CD4-positive, alpha-beta T cell treated with Interleukin-6 at 100 ng/mL for 8 hours (primary cell): ENCODE measurements at places on chromosomes 4 and X.

DNA sequence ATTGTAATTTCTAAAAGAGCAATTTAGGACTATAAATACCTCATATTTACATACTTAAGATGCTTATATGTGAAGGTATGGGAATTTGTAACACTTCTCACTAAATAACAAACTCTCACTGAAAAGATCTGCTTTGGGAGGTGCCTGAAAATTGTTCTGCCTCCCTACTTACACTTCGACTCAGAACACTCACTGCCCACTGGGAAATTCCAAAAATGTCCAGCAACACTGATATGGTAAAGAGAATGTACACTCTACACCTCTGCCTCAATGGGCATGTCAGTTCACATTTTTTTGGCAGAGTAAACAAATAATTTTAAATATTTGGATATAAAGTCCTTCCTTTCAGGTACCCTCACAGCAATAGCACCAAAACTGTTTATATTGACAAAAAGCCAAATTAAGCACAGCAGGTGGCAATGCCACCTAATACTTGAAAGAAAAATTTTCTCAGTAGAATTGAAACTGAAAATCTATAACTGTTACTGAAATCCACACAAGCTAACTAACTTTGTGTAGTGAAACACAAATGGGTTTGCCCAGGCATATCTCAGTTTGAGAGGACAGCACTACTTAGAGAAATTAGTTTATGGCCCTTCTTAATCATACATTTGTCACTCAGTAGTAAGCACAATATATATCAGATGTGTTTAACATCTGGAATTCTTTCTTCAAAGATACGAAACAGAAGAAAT is 67.1 kb downstream of the PRDM5 start:
- no peak for DNase-seq

- no peak for DNase-seq
Observed at GRCh38 chr4:106114270-106114669, 201.7 kb downstream of the TBCK start.

GRCh38 chr4:10101671-10102473 is 14.7 kb downstream of the WDR1 start:
- DNase-seq = no peak

GRCh38 chrX:40749681-40750494 is 14.5 kb upstream of the MED14 start:
- DNase-seq = no peak

GRCh38 chrX:77160301-77160700 is 286.9 kb upstream of the FGF16 start:
- DNase-seq = no peak

- peak; percentile 5 for DNase-seq
Observed at GRCh38 chr4:14856062-14856933, 146.0 kb upstream of the CPEB2 start.

DNA sequence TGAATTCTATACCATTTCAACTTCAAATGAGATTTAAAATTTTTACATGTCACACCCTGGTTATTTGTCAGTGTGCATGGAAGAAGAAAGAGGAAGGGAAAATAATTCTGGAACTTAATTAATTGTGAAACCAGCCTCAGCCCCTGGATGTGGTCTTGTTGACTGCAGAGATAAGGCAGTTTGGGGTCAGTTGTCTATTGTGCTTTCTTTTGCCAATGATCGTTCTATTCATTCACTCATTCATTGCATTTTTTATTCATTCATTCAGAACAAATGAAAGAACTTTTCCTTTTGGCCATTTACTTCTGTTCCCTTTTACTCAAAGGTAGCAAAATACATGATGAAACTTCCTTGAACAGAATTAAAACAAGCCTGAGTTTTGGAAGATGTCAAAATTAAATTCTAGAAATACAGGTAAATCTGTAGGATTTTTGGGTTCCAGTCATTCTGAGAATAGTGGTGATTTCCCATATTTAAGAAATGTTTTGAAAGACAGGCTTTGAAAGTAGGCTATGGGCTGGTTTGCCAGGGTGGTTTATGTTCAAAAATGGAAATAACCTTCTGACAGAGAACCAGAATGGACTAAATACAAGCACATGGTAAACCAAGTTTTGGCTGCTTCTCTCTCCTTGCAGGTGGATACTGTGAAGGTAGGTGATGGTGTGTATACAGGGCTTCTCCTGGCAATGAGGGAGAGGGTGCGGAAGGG is 35.7 kb downstream of the PARM1 start:
- DNase-seq = no peak

DNA sequence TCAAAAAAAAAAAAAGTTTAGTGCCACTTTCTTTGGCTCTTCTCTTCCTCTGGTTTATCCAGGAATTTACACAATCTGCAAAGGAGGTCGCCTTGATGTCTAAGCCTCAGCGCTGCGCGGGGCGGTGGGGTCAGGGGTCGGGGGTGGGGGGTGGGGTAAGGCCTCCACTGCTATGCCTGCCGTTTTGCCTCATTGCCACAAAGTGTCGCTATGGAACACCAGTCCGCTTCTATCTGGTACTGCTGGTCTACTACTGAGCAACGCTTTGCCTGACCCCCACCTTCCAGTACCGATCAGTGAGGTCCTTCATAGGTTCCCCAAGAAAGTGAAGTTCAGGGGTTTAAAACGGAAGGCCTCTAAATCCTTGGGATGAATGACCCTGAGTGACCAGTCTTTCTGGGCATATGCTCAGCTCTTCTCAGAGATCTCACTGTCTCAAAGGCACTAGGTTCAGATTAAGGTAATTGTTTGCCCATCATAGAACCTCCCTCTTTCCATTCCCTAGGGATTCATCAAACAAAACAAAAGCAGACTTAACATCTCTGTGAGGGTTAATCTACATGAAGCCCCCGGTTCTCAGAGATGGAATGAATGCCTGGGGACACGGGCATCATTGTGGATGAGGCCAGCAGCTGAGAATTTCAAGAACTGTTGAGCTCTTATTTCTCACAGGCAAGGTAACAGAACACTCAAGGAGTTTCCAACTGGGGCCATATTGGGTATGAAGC is 16.9 kb upstream of the TSR2 start:
- DNase-seq = no peak

GRCh38 chrX:31500921-31501320 is 429.1 kb upstream of the FTHL17 start:
- DNase-seq = no peak

GRCh38 chr4:83108101-83108861 is 6.2 kb downstream of the PLAC8 start:
- DNase-seq = peak; percentile 30
